ENCODE measurements at places on chromosomes 11 and 22.

- DNase-seq, result no peak
Observed at GRCh38 chr11:66683877-66684276, 6.2 kb upstream of the RBM4B start.

DNA sequence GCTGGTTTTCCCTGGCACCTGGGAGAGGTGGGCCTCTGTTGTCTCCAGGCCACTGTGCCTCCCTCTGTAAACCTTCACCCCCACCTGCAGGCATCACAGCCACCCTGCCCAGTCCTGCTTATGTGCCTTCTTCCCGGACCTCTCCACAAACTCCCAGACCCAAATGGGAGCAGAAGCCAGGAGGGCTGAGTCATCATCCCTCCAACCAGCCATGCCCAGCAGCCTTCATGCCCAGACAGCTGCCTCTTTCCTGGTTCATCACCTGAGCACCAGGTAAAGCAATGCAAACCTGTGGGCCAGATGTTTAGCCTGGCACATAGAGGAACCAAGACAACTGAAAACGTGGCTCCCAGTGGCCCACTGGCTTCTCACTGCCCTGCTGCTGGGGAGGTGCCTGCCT, 2.1 kb upstream of the TMPRSS4 start:
- no peak for DNase-seq

- no peak for DNase-seq
Observed at GRCh38 chr11:79094616-79095015, 346.2 kb downstream of the TENM4 start.

DNA sequence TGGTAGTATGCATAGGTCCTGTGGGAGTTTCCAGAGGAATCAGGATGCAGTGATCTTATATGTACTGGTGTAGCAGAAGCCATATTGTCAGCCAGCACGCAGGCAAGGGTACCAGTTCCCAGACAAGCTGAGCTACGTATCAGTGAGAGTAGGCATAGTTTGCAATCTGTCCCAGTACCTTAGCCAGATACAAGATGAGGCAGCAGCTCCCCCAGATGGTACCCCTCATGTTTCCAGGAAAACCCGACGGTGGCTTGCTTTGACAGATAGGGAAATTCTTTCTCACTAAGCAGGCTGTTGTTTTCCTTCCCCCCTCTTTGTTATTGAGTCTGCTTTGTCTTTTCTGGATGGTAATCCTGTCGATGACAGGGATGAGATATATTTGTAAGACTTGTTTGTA, 109.7 kb upstream of the RRM1 start:
- DNase-seq, result peak; percentile 38

- DNase-seq, result no peak
Observed at GRCh38 chr22:23166841-23167616, 13.3 kb upstream of the BCR start.

DNA sequence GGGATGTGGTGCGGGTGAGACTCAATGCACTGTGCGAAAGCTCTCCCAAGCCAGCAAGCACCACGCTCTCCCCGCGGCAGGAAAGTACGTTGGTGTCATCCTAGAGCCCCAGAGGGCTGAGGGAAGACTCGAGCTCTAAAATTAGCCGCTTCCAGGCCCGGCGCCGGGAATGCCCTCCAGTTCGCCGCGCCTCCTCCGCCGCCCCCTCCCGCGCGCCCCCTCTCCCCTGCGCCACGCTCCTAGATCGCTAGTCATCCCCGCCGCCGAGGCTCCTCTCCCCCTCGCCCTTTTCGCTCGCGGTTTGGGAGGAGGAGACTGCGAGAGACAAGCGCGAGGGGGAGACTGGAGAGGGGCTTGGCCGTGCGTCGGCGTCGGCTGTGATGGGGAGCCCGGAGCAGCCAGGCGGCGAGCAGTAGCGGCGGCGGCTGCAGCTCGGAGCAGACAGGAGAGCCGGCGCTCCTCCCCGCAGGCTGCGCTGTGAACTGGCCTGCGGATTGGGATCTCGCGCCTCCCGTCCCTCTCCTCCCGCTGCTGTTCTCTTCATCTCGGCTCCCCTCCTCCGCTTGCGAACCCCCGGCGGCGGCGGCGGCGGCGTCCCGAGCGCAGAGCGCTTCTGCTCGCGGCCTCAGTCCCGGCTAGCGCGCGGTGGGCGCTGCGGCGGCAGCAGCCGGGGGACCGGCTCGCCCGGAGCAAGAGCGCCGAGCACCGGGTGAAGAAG, at the start of gene FAT3:
Gene FAT3 (plus strand): TSS at position 412 of the 718 bp plus-strand sequence. CDS start 127,295 bp downstream, outside the sequence.
- no peak for DNase-seq

DNA sequence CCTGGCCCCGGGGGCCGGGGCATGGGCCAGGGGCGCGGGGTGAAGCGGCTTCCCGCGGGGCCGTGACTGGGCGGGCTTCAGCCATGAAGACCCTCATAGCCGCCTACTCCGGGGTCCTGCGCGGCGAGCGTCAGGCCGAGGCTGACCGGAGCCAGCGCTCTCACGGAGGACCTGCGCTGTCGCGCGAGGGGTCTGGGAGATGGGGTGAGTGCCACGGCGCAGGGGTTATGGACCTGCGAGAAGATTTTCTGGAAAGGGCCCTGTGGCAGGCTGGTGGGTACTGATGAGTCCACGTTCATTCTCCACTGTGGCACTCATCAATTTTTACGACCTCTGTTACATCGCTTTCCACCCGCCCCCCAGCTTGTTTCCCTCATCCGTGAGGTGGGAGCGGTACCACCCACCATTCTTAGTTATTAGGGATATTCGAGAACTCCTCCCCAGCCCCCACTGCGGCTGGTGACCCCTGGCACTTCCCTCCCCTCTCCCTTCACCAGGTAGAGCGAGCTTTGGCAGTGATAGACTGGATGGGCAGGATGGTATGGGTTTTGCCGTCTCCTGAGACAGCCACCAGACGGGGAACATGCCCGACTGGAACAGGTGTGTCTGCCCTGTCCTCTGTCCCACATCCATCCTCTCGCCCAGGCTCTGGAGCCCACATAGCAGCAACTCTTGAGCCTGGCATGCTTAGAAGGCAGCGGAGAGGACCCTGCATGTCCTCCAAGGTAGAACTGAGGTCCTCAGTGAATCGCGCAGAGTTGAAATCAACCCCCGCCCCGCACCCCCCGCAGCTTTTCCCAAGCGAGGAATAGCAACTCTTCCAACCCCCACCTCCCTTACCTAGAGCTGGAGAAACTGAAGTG, 562 bp downstream of the DGAT2 start:
- DNase-seq, result no peak

DNA sequence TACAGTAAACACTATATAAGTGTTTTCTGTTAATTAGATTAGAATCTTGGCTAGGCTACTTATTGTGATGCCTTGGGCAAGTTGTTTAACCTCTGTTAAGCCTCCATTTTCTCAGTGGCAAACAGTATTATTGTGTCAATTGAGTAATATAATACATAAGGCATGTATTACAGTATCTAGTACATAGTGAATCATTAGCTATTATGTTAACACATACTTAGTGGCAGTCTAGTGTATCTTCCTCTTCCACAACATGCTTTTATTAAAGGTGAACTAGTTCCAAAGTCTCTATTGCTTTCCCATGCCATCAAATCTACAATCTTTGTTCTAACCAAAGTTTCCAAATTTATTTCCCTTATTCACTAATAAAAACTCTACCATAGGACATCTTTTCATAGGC, 200.9 kb downstream of the SOX6 start:
- no peak for DNase-seq

- DNase-seq, result no peak
Observed at GRCh38 chr22:19912271-19912999, 29.1 kb upstream of the COMT start.

DNA sequence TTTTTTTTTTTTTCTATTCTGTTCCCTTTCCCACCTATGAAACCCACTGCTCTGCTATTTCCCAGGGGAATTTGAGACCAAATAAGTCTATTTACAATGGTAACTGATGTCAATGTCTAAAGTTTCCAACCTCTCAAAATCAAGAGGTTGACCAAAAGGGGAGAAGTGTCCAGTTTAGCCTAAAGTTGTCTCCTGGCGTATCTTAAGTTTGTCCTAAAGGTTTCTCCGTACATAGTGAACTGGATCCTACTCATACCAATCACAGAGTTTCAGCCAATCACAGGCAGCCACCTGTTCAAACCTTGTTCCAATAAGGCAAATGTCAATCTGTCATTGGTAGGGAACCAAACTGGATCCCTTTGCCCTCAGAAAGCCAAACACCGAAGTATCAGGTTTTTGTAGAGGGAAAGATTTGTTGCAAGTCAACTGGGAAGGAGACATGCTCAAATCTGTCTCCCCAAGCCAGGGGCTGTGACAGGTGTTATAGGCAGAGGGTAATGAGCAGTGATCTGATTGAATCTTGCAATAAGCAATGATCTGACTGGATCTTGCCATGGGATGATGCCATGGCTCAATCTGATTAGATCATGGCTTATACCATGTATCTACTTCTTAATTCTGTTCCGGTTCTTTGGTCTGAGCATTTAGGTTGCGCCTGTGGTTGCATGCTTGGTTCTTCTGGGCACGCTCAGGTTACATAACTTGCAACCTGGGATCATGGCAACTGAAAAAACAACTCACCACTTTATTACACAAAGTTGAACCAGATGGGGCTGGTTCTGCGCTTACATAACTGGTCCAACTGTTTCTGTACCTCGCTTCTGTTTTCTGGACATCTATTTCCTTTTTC, 1.1 kb upstream of the VPS37C start:
- DNase-seq, result no peak

GRCh38 chr22:23176645-23177027, 3.7 kb upstream of the BCR start:
- no peak for DNase-seq

DNA sequence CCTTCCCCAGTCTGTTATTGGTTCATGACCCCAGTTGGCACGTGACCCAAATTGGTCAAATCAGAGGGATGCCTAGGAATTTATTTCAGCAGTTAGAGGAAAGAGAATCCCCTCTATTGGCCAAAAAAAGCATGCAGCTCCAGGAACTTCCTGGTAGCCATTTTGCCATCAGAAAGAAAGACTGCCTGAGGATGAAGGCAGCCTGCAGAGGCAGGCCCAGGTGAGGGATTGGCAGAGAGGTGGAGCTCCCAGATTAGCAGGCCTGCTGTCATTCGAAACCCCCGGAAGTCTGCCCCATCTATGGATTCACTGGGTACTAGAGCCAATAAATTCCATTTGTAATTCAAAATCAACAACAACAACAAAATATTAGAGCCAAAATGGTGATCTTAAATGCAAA, 207.6 kb downstream of the CWF19L2 start:
- no peak for DNase-seq

- DNase-seq, result no peak
Observed at GRCh38 chr22:30867746-30868662, 100.6 kb downstream of the MORC2 start.

Measured in CD4-positive, alpha-beta T cell treated with Interleukin-6 at 100 ng/mL for 8 hours (primary cell).